Pons (tissue), 1 donor: ENCODE measurements at places on chromosomes 11 and 22.

DNA sequence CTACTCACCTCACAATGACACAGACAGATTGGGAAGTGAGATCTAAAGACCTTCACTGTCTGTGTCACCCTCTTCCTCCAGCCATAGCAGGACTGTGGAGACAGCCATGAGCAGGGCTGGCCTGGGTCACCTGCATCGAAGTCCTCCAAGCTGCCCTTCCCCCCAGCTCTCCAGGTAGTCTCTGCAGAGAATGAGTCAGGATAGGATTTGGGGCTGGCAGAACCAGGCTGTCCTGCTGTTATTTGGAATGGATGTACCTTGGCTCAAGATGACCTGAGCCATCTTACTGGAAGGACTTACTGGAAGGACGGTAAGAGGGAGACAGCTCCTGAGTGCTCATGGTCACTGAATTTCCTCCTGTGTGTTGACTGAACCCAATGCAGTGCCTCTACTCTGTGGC is 29.2 kb downstream of the GGTLC2 start:
- no peak for DNase-seq

DNA sequence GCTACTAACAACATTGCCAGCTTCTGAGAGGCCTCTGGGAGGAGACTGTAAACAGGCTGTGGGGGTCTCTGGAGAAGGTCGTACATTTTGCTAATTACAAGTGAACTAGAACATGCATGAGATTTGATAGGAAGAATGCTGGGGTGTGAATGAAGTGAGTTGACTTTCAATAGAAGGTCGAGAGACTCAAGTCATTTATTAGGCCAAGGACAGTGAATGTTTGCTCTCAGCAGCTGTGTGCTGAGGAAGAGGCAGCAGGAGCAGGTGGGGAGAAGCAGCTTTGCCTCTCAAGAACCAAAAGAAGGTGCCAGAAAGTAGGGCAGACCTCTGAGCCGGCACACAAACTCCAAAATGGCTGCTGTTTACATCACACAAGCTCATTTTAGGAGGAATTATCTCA is 91.7 kb downstream of the PIWIL4 start:
- no peak for DNase-seq

DNA sequence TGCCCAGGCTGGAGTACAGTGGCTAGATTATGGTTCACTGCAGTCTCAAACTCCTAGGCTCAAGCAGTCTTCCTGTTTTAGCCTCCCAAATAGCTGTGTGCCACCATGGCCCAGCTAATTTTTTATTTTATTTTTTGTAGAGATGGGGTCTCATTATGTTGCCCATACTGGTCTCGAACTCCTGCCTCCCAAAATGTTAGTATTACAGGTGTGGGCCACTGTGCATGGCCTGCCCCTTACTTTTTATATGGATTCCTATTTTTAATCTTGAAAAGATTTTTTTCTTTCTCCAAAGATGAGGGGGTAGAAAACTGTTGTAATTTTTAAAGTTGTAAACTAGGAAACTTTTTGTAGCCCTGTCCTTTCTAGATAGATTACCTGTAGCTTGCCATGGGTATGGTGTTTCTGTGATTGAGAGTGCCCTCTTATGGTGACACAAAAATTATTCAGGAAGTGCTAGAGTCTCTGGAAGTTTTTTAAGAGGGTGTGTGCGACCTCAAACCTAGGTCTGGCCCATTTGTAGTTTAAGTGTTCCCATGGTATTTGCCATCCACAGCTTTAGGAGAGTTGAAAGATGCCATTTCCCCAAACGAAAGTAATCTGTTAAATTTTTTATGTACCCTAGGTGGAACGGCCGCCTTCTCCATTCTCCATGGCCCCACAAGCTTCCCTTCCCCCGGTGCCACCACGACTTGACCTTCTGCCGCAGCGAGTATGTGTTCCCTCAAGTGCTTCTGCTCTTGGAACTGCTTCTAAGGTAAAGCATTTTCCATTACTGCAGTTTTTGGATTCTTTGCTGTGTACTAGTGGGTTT is 32.4 kb downstream of the MCAM start:
- peak; percentile 44 for DNase-seq

GRCh38 chr11:110409174-110409573 is 20.6 kb upstream of the FDX1 start:
- no peak for DNase-seq

DNA sequence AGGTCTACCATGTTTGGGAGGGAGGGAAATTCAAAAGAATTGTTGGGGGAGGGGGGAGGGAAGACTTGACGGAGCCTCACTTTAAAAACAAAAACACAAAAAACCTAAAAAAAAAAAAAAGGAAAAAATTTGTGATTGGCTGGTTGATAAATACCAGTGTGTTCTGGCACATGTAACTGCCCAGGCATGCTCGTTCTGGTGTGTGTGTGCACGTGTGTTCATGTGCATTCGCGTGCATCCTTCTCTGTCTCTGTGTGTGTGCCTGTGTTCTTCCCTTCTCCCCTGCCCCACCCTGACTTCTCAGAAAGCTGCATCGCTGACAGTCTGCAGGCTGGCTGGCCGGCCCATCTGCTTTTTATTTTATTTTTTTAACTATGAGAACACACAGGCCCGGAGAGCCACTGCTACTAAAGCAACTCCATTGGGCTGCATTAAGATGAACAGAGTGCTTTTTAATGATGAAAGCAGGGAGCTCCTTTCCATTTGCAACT is 22.6 kb upstream of the ADSL start:
- DNase-seq: no peak

- no peak for DNase-seq
These were observed 333.9 kb downstream of the CADM1 start for GRCh38 chr11:115170133-115170815.

DNA sequence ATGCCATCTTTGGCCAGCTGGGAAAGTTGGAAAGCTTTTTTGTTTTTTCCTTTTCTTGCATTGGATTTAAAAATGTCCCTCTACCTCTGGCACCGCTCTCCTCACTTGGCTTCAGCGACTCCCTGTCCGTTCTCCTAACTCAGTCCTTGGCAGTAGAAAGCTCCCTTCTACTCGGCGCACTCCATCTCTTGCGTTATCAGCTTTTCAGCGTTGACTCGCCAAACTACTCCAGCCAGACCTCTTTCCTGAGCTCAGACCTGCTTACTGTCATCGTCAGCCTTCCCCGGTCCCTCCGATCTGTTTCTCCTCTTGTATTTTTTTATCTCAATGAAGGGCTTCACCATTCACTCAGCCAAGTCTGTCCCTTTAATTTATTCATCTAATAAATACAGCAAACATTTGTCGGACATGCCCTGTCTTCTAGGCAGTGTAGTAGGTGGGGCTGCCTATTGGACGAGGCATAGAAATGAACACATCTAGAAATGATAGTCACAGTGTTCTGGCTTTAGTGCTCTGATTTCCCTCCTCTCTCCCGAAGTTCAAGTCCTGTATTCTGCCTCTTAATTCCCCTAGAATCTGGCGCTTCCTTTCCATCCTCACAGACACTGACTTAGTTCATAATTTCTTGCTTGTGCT is 839 bp downstream of the CEP164 start:
- peak; percentile 44 for DNase-seq

DNA sequence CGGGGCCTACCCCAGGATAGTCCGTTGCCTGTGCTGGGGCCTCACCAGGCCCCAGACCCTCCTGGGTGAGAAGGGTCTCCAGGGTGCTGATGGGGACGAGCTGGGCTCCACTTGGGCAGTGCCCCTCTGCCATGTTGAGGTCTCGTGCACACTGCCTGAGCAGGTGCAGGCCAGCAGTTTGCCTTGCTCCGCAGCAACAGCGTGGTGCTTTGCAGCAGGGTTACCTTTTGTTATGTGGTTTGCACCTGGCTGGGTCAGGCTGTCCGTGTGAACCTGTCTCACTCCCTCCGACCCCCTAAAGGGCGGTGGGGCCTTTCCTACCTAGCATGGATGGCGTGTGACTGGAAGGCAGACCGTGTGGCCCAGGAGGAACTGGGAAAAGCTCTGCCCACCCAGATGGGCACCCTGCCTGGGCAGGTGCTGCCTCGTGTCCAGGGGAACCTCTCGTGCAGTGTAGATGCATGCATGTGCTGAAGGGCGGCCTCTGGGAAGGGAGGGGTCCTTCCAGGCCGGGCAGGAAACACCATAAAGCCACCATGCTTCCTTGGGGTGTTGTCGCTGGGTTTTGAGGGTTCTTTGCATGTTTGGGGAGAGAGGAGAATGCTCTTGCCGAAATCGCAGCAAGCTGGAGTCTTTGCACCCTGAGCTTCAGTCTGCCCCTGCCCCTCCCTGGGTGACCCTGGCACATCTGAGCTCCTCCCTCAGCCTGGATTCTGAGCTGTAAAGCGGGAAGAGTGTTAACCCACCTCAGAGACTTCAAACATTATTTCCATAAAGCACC is 75.4 kb upstream of the PPARA start:
- no peak for DNase-seq

GRCh38 chr11:96256215-96257011 is 86.6 kb downstream of the MAML2 start:
- no peak for DNase-seq

DNA sequence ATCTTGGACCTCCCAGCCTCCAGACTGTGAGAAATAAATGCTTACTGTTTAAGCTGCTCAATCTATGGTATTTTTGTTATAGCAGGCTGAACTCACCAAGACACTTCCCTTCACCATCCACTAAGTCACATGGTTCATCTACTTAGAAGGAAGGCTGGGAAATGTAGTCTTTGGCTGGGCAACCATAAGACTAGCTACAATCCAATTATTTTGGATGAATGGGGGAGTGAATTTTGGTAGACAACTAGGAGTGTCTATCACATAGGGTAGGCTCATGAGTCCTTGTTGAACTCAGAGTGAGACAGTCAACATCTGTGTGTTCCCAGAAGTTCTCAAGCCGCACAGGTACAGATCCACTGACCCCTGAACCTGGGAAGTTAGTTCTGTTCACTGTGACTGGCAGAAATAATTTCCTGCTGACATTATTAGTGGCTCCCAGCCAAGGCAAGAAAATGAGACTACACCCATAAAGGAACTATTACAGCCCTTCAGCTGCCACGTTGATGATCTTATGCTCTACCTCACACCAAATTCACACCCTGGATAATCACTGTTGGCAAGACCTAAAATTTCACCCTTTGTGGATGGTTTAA is 3.1 kb upstream of the SLC35C1 start:
- no peak for DNase-seq

- DNase-seq: no peak
These were observed 16.1 kb upstream of the TOP3B start for GRCh38 chr22:21998595-21999247.

DNA sequence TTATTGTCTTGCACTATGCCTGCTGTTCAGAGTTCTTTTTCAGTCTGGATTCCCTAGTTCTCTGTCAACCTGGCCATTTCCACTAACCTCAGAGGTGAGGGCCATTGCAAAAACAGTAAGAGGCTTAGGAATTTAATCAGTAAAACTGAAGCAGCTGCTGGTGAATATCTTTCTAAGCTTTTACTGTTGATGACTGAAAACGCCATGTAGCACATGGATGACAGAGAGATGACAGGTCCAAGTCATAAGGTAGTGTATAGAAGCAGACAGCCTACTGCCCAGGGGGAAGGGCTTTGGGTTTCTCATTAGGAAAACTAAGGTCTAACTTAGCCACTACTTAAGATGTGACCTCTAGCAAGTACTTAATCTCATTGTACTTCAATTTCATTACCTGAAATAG is 152.6 kb upstream of the DDI1 start:
- no peak for DNase-seq

- no peak for DNase-seq
These were observed 3.7 kb downstream of the KCNK4 start for GRCh38 chr11:64294774-64295173.

GRCh38 chr11:1834779-1835670 is at the start of gene SYT8:
SYT8 (plus strand) TSS chr11:1834990; CDS start chr11:1835106, 116 bp downstream.
- no peak for DNase-seq

GRCh38 chr11:116917632-116918031 is 80.2 kb upstream of the APOA1 start:
- DNase-seq: no peak

DNA sequence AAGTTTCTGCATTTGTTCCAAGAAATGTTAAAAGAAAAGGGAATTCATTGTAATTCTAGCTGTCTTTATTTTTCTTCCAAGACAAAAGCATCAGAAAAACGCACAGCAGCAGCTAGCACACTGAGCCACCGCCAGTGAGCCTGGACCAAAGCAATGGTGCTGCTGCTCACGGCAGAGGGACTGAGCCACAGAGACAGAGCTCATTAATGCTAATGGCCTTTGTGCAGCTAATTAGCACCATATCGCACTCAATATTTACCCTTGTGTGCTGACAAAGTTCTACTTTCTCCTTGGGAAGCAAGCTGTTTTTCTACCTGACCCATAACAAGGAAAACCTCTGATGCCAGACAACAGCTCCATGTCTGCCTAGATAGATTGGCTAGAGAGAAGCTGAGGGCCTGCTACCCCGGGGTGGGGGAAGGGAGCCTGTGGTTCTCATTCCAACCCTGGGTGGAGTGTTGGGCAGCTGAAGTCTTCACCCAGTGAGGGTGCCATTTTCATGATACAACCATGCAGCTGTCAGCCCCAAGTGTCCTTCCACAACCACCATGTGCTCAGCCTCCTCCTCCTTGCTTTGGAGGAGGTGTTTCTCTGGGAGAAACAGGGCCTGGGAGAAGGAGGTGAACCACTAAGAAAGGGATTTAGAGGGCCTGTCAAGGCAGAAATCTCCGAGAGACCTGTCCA is 131.1 kb upstream of the NCAM1 start:
- no peak for DNase-seq

- peak; percentile 87 for DNase-seq
These were observed 535.6 kb downstream of the INSC start for GRCh38 chr11:15650105-15650938.

DNA sequence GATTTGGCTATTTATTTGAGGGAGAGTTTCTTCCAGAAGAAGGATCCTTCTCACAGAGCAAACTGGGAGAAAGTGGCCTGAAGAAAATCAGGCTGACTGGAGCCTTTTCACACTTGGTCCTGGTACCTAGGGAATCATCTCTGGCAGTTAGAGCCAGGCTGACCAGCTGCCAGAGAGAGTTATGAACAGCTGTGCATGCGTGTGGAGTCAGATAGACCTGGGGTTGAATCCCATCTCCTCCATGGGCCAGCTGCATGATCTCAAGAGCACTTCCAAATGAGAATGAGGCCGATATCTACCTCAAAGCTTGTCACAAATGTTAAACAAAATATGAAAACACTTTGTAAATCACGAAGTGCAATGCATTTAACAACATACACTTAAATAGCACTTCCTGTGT is 390.0 kb downstream of the TENM4 start:
- DNase-seq: no peak

DNA sequence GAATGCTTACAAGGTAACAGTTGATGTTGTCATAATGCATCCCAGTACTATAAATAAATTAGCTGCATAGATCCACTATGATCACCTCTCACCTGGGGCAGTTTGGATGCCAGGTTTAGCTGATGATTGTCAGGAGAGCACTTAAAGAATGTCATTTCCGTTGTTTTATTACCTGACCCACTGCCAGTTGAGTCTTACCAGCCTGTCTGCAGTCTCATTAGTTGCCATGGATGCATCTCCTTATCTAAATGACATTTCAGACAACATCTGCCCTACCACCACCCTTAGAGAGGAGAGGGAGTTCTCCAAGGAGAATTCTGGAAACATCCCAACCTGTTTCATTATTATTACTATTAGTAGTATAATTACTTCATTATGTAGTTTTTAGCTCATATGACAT is 339.1 kb upstream of the API5 start:
- no peak for DNase-seq
